A172 (cell line): ENCODE measurements at places on chromosomes 7 and 10.

GRCh38 chr10:49213211-49213610 is 25.0 kb upstream of the TMEM273 start:
- no peak for DNase-seq

DNA sequence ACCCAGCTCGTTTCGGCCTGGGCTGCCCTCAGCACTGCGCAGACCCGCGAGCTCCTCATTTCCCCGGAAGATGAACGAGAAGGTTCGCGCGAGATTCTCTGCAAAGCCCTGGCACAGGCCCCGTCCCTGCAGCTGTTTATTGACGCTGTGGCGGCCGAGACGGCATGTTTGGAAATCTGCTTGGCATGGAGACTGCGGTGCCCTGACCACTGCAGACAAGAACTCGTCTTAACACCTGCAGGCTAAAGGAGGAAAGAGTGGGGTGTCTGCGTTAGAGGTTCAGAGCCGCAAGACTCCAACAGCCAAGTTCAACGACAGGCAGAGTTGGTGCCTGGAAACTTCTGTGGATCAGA is 125.6 kb downstream of the DNAJB6 start:
- no peak for DNase-seq

DNA sequence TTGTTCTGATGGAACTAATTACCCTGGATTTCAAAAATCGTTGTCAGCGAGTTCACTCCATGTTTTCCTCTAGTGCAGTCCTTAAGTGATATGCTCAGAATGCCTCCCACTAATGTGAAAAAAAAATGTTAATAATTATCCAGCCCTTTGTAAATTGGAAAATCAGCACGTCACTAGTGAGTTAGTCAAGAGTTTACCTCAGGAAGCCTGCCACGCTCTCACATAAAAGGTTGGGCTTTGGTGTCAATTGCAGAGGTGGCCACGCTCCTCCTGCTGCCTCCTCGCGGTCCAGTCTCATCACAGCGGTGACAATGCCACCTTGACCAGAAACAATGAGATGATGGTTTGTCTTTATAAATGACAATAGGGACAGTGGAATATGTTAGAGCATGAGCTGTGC is 22.5 kb downstream of the UPP1 start:
- DNase-seq, result no peak

GRCh38 chr7:1927937-1928644 is 258.0 kb downstream of the ELFN1 start:
- DNase-seq, result no peak

GRCh38 chr10:36464291-36464690 is 661.1 kb upstream of the ANKRD30A start:
- DNase-seq, result no peak

GRCh38 chr7:75712517-75713361 is 26.0 kb downstream of the HIP1 start:
- no peak for DNase-seq

GRCh38 chr10:55274367-55274766 is 473.3 kb upstream of the PCDH15 start:
- no peak for DNase-seq

- DNase-seq, result no peak
Measured at GRCh38 chr10:2117641-2118040, 380.3 kb upstream of the ADARB2 start.

DNA sequence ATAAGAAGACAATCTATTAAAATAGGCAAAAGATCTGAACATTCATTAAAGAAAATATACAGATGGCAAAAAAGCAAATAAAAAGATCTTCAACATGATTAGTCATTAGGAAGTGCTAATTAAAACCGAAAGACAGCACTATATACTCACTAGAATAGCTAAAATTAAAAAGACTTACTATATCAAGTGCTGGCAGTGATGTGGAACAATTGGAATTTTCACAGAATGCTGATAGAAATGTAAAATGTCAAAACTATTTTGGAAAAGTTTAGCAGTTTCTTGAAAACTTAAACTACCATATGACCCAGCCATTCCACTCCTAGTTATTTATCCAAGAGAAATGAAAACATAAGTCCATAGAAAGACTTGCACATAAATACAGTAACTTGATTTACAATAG is 25.0 kb upstream of the TLL2 start:
- no peak for DNase-seq

DNA sequence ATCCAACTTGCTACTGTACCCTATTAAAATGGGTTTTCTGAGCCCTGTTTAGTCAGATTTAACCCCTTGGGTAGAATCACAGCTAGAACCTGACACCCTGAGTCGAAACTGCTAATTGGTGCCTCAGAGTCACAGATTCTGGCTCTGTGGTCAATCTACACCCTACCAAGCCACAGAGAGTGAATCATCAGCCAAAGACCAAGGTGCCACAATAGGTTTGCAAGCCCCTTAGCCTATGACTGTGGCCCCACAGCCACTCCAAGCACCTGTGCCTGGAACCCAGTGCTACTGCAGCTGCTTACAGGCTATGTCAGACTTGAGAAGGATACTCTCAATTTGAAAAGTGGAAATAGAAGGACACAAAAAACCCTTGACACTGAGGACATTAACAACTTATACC is 202.8 kb upstream of the KCND2 start:
- no peak for DNase-seq

GRCh38 chr10:103429647-103430046 is 22.5 kb downstream of the CALHM2 start:
- DNase-seq, result no peak

DNA sequence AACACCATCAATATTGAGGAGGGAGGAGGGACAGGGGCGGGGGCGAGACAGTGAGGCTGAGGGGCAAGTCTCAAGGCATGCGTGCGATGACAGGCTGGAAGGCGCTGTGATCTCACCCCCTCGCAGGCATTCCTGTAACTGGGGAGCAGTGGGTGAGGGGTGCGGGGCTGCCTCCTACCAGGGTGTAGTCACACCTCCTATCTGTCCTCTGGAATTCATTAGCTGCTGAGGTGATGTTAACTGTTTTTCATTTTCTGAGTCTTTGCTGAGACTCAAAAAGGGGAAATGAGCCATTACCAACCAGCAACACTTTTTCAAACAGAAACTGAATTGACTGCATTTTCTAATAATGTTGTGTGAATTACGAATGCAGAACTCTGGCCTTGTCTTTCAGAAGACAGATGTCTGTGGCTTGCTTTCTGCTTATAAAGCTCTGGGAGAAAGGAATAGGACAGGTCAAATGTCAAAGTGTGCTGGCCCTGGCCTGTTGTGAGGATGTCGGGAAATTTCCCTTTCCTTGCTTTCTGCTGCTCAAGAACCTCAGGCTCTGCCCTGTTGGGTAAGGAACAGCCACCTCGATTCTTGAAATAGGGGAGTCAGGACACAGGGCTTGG is 23.7 kb upstream of the CDH23 start:
- no peak for DNase-seq

DNA sequence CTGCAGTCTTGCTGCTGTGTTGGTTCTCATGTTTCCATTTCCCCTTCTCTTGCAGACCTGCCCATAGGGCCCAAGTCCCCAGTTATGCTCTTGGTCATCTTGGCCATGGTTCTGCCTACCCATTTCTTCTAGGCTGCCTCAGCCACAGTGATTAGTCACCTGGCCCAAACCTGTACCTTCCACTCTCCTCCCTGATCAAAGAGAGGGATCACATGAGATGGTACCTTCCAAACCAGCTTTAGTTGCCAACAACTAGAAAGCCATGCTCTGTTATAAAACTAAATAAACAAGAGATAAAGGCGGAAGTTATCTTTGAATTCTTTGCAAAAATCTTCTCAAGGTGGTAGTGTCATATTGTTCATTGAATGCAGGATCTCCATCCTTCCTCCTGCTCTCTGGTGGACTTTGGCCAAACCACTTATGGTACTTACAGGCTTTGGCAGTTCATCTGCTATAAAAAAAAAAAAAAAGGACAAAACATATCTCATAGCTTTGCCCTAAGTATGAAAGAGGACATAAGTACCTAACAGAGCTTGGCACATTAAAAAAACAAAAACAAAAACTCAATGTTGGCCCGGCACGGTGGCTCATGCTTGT is 25.8 kb downstream of the TACC2 start:
- DNase-seq, result no peak

DNA sequence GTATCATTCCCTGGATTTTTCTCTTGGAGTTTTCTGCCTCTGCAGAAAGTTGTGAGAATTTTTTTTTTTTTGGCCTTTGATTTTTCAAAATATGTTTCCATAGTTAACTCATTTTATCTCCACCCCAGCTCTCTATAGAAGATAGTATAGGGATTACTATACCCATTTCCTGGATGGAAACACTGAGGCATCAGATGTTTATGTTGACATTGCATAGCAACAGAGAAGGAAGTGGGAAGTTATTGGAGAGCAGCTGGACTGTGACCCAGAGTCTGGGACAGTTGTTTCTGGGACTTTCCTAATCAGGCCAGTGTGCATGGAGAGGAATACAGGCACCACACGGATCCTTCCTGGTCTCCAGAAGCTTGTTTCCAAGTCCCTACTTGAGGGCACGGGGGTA is 158.0 kb downstream of the CDH23 start:
- DNase-seq, result no peak

GRCh38 chr7:126940723-126941307 is 311.9 kb downstream of the GRM8 start:
- peak; percentile 24 for DNase-seq

- no peak for DNase-seq
Measured at GRCh38 chr10:96211764-96212163, 59.6 kb downstream of the BLNK start.

DNA sequence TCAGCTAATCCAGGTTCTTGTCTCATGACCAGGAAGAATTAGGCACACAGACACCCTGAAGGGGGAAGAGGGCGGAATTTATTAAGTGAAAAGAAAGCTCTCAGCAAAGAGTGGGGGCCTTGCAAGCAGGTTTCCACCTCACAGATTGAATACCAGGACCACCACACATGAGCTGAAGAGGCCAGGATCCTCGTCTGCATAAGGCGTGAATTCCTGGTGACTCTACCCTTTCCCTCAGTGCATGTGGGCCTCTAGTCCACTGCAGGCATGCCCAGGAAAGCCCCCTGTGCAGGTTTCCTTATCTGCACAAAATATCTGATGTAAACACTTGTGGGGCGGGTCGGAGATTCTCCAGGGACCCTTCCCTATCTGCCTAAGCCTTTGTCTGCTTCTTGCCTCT is 782.1 kb upstream of the LRRN3 start:
- DNase-seq, result no peak

DNA sequence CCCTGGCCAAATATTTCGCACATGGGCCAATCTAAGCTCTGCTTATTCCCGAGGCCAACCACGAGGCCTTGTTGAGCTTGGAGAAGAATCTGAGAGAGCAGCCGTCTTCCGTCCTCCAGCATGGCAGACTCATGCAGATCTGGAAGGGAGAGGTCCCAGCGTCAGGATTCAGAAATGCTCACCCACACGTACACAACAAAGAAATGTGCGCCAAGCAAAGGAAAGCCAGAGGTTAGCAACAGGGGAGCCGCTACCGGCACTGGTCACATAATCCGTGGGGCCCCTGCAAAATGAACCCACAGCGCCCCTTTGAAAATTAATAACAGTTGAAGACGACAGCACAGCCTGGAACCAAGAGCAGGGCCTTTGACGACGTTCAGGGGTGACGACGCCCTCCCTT is 25.4 kb upstream of the PRKAG2 start:
- DNase-seq, result no peak

- no peak for DNase-seq
Measured at GRCh38 chr7:128810473-128810872, 18.7 kb downstream of the CCDC136 start.

- DNase-seq, result no peak
Measured at GRCh38 chr10:129491123-129491734, 24.2 kb downstream of the MGMT start.

DNA sequence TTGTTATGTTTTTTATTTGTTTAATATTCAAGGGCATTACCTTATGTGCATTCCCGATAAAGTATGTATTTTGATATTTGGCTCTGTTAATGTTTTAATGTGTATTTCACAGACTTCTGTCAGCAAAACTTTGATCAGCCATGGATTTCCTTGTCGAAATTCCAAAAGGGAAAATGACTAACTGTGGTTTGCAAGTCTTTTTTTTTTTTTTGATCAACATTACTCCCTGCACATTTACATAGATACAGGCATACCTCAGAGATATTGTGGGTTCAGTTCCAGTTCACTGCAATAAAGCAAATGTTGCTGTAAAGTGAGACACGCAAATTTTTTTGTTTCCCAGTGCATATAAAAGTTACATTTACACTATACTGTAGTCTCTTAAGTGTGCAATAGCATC is 351.9 kb downstream of the CXCL12 start:
- no peak for DNase-seq

DNA sequence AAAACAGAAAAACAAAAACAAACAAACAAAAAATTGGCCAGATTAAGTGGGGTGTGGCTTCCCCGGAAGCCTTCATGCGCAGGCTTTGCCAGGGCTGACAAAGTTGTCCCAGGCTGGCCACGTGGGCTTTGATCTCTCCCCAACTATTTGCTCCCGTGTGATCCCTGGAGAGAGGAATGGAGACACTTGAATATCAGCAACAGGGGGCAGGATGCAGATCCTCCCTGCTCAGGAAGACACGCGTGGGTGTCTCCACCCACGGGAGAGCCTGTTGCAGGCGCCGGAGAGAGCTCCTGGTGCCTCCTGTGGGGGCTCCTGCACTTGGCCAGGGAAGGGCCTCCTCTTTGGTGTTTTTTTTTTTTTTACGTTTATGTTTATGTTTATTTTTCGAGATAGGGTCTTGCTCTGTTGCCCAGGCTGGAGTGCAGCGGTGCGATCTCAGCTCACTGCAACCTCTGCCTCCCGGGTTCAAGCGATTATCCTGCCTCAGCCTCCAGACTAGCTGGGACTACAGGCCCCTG is 19.0 kb downstream of the TRIM56 start:
- DNase-seq, result no peak

GRCh38 chr10:23368816-23369640 is 24.4 kb upstream of the C10orf67 start:
- no peak for DNase-seq

DNA sequence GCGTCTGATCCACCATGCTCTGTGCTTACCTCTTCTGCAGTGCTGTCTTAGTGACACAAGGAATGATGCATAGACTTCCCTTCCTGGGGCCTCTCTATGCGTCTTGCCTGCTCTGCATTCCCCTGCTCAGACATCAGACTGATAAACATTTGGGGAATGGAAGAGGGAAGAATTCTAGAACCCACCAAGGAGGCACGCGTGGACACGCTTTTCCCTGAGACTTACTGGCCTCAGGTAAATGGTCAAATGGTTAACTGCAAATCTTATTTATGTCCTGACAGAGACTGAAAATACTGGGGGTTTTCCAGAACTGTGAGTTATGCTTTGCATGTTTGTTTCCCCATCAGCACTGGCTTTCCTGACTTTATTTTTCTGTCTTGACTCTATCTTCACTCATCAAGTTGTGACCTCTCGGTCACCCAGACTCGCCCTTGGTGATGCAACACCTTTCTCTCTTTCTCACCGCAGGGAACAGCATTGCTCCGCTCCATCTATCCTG is 285.9 kb upstream of the FZD8 start:
- no peak for DNase-seq
